ENCODE measurements at places on chromosomes 6 and 20.

DNA sequence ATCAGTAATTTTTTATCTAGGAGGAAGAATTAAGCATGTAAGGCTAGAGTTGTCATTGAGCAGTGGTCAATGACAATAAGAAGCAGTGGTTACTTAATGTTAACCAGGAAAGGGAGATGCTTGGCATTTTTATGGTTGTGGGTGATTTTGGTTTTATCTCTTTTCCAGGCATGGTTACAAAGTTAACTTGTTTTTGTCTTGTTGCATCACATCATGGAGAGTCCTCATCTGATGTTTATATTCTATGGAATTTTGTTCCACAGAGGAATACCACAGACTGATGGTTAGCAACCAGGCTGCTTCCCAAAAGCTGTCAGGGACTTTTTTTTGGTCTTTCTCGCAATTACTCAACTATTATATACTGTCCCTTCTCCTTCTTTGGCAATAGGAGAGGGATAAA, 32.7 kb downstream of the OPRM1 start:
- H3K27me3 ChIP-seq = no peaks in the 10 kb centered on the region
- DNase-seq = no peak
- no peak overlapping the region for H3K4me3 ChIP-seq
- H3K4me1 ChIP-seq = no peaks in the 10 kb centered on the region
- no peaks in the 10 kb centered on the region for H3K36me3 ChIP-seq

DNA sequence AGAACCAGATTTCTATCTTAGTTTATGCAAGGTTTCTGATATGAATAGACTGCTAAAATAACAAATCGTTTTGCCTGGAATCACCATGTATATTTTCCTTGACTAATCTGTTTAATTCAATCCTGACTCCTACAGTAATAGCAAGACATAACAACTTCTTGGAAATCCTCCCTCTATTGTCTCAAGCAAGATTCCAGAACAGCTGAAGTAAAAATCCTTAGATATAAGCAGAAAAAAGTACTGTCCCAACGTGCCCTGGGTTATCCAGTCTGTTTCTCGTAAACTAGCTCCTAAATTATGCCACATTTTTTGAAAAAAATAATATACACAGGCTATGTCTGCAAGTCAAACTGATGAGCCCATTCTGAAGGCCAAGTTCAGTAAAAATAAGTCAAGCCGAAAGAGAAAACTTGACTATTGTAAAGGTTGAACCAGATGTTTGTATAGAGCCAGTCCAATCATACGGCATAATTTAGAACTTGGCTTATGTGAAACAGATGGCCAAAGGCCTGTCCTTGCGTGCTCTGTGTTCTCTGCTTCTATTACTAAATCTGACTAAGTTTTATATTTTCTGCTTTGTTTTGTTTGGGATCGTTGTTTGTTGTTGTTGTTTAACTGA, 341.6 kb upstream of the NRSN1 start:
- no peaks in the 10 kb centered on the region for H3K36me3 ChIP-seq
- H3K27me3 ChIP-seq = no peaks in the 10 kb centered on the region
- no peak for DNase-seq
- no peaks in the 10 kb centered on the region for H3K4me1 ChIP-seq

- H3K4me1 ChIP-seq = peaks cover 28% of the 10 kb centered on the region
- peak overlapping the region; percentile 88 for H3K27ac ChIP-seq
- no peak overlapping the region for H3K4me3 ChIP-seq
- no peaks in the 10 kb centered on the region for H3K36me3 ChIP-seq
Observed at GRCh38 chr20:3420211-3420707, 12.8 kb upstream of the DNAAF9 start.

- peaks cover 14% of the 10 kb centered on the region for H3K36me3 ChIP-seq
- H3K27me3 ChIP-seq = no peaks in the 10 kb centered on the region
- DNase-seq = no peak
- no peak overlapping the region for H3K4me3 ChIP-seq
- H3K4me1 ChIP-seq = peaks cover 21% of the 10 kb centered on the region
- H3K27ac ChIP-seq = no peak overlapping the region
Observed at GRCh38 chr20:32466739-32467505, 108.8 kb downstream of the ASXL1 start.

DNA sequence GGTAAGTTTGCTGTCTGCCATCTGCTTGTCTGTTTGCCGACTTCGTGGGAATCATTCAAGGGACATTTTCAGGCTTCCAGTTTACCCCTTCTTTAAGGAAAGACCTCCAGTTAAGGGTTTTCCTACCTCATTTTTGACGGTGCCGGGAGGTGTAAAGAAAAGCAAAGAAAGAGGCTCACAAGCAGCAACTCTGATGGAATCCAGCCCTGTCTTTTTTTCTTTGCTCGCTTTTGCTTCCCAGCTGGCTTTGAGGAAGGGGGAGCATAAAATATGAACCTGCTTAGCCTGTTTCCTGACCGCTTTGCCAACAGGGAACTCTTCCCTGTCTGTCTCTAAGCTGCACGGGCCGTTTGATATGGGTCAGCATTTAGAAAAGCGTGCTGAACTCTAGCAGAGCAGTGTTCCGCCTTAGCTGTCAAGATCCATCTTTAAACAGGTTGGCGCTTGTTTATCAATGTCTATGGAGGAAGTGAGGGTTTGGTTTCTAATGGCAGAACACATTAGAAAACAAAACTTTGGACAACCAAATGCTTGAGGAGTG, 13.8 kb downstream of the SYTL3 start:
- H3K36me3 ChIP-seq = no peaks in the 10 kb centered on the region
- peak overlapping the region; percentile 73 for H3K27ac ChIP-seq
- no peaks in the 10 kb centered on the region for H3K27me3 ChIP-seq
- H3K4me3 ChIP-seq = peak overlapping the region; percentile 73

GRCh38 chr20:33693741-33694638, 7.8 kb upstream of the E2F1 start:
- peaks cover 13% of the 10 kb centered on the region for H3K4me1 ChIP-seq
- H3K27ac ChIP-seq = no peak overlapping the region
- H3K27me3 ChIP-seq = no peaks in the 10 kb centered on the region
- no peaks in the 10 kb centered on the region for H3K36me3 ChIP-seq
- no peak for DNase-seq

DNA sequence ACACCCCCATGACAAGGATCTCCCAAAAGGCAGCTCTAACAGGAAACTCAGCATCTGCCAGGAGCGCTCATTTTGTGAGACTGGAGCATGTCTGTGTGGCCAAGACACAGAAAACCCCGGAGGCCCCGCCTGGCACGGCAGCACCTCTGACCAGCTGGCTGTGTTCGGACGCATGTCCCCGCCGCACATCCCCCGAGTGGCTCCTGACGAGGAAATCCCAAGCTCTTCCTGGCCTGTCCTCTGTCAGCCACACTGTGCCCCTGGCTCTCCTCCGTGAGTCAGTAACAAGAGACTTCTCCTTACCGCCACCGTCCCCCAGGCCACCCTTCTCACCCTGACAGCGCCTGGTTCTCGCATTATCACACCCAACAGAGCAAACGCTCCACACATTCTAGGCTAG, 14.4 kb downstream of the SLC2A4RG start:
- H3K4me1 ChIP-seq = no peaks in the 10 kb centered on the region
- no peak for DNase-seq
- H3K27me3 ChIP-seq = no peaks in the 10 kb centered on the region
- H3K27ac ChIP-seq = no peak overlapping the region

- no peak overlapping the region for H3K4me3 ChIP-seq
- H3K27ac ChIP-seq = no peak overlapping the region
- H3K27me3 ChIP-seq = no peaks in the 10 kb centered on the region
- no peak for DNase-seq
- no peaks in the 10 kb centered on the region for H3K4me1 ChIP-seq
Observed at GRCh38 chr6:134888316-134888715, 61.6 kb downstream of the ALDH8A1 start.

DNA sequence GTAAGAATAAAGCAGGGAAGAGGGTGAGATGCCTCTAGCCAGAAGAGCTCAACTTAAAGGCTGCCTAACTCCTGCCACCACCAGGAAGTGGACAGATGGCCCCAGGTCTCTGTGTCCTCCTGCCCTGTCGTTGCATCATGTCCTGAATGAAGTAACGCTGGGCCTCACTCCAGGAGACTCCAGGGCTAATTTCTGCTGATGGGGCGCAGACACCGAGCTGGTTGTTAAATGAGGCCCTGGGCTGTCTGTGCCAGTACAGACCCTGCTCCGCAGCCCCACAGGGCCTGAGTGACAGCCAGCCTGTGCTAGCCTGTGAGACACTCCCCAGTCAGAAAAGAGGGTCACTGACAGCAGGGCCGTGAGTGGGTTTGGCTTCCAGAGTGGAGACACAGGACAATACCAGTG, 6.5 kb downstream of the IP6K3 start:
- no peaks in the 10 kb centered on the region for H3K27me3 ChIP-seq
- H3K36me3 ChIP-seq = no peaks in the 10 kb centered on the region
- H3K4me3 ChIP-seq = no peak overlapping the region
- H3K27ac ChIP-seq = no peak overlapping the region

GRCh38 chr6:112513175-112513574, 166.0 kb downstream of the RFPL4B start:
- no peaks in the 10 kb centered on the region for H3K27me3 ChIP-seq
- H3K36me3 ChIP-seq = no peaks in the 10 kb centered on the region
- H3K27ac ChIP-seq = no peak overlapping the region
- H3K4me3 ChIP-seq = no peak overlapping the region
- no peak for DNase-seq

DNA sequence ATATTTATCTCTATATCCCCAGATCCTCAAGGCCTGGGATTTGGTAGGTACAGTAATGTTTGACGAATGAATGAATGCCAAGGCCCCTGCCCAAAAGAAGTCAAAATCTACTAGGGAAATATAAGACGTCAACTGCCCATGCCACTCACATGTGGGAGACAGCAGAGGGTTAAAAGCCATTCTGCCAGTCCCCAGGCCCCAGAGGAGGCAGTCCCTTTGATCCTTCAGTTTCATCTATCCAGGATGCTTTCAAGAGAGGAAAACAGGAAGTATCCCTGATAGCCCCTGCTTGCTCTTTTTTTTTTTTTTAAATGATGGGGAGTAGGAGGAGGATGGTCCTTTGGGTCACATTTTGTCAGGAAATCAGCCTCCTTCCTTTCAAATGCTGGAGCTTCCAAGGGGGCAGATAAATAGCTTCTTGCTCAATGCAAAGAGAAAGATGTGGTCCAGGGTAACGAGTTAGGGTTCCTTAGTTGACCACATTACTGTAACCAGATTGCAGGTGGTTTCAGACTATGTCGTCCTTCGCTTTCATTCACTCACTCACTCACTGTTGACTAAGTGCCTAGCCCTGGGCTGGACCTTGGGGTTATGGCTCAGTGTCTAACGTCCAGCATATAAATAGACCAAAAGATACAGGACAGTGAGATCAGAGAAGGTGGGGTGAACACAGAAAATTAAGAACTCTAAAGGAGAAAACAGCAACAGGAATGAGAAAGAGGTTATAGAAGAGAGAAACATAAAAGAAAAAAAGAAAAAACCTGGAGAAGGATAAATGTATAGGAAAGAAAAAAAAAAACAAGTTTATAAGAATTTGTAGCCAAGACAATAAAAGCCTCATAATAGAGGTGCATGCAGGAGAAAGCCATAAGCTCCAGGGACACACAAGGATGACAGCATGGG, 64.6 kb upstream of the PIM1 start:
- H3K4me1 ChIP-seq = peaks cover 42% of the 10 kb centered on the region
- no peaks in the 10 kb centered on the region for H3K27me3 ChIP-seq
- DNase-seq = no peak
- H3K4me3 ChIP-seq = no peak overlapping the region
- H3K27ac ChIP-seq = no peak overlapping the region
- no peaks in the 10 kb centered on the region for H3K36me3 ChIP-seq

DNA sequence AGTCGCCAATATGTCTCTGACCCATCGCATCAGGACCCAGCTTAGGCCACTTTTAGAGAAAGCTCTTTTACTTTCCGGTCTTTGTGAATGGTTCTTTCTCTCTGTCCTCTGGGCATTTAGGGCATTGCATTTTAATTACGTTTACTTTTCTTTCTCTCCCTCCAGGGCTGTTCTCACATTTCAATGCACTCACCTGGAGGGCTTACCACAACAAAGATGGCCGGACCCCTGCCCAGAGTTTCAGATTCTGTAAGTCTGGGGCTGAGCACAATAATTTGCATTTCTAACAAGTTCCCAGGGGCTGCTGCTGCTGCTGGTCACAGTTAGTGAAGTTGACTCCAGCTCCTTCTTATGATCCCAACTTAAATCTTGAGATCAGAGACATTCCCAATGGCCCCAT, 3.0 kb downstream of the ANKRD66 start:
- no peak overlapping the region for H3K27ac ChIP-seq
- H3K4me3 ChIP-seq = no peak overlapping the region
- no peaks in the 10 kb centered on the region for H3K36me3 ChIP-seq
- no peaks in the 10 kb centered on the region for H3K27me3 ChIP-seq

DNA sequence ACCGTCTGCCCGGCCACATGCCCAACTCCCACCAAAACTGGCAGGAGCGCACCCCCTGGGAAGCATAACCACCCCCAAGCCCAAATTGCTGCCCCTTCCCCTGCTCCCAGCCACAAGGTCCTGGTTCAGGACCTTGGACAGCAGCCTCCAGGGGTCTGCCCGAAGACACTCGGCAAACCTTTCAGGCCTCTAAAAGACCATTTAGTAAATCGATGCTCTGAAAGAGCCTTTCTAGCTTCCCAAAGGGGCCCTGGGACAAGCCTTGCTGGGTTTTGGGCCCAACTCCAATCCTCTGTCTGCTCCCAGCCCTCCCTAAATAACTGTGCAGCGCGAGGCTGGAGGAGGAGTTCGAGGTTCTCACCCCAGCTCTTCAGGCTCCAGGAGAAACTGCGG, 30.5 kb downstream of the GRM4 start:
- H3K27me3 ChIP-seq = no peaks in the 10 kb centered on the region
- DNase-seq = no peak
- no peaks in the 10 kb centered on the region for H3K4me1 ChIP-seq
- H3K27ac ChIP-seq = no peak overlapping the region

- no peaks in the 10 kb centered on the region for H3K36me3 ChIP-seq
- H3K27me3 ChIP-seq = no peaks in the 10 kb centered on the region
- H3K4me1 ChIP-seq = peaks cover 8% of the 10 kb centered on the region
- DNase-seq = no peak
Observed at GRCh38 chr6:146857980-146858347, 259.2 kb downstream of the ADGB start.

DNA sequence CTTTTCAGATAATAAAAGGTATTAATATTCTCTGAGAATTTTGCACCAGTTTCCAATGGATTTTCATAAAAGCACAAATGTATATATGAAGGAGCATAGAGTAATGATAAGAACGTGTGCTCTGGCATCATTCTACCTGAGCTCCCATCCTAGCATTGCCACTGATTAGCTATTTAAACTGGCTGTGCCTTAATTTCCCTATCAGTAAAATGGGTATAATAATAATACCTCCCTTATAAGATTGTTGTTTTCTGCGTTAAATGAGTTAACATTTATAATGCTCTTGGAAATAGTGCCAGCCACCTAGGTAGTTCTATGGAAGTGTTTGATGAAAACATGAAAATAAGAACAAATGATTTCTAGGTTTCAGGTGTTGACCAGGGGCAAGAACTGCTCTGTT, 11.2 kb downstream of the ZKSCAN3 start:
- peaks cover 12% of the 10 kb centered on the region for H3K4me1 ChIP-seq
- H3K36me3 ChIP-seq = peaks cover 36% of the 10 kb centered on the region
- no peak overlapping the region for H3K27ac ChIP-seq
- DNase-seq = no peak

- H3K27me3 ChIP-seq = no peaks in the 10 kb centered on the region
- H3K27ac ChIP-seq = no peak overlapping the region
- H3K4me1 ChIP-seq = peaks cover 24% of the 10 kb centered on the region
- peak; percentile 11 for DNase-seq
- no peaks in the 10 kb centered on the region for H3K36me3 ChIP-seq
Observed at GRCh38 chr20:10543480-10543879, 108.4 kb downstream of the SLX4IP start.
